Glutamatergic neuron (in vitro differentiated cells): ENCODE measurements at places on chromosomes 16 and 17. TPM values are rescaled to one million over a fixed set of nuclear protein-coding genes. Genes with fewer than 3 reads are reported as not detected.

UMOD gene
- total RNA-seq, result not detected

ATP2A3 gene
- total RNA-seq, result 97.8 TPM

NPIPB9 gene
- total RNA-seq, result 3.0 TPM

HASPIN gene
- 2.3 TPM for total RNA-seq

KRT14 gene
- not detected for total RNA-seq

CCDC144A gene
- total RNA-seq, result 1.2 TPM

CD19 gene
- total RNA-seq, result 0.27 TPM

INCA1 gene
- 0.44 TPM for total RNA-seq

MPP3 gene
- 22.9 TPM for total RNA-seq

EPN3 gene
- total RNA-seq, result 0.12 TPM

PDPR gene
- total RNA-seq, result 19.1 TPM

CHST4 gene
- total RNA-seq, result not detected

CHRNE gene
- total RNA-seq, result 0.69 TPM

TNP2 gene
- not detected for total RNA-seq

HS3ST4 gene
- 1.1 TPM for total RNA-seq

CCL18 gene
- total RNA-seq, result not detected

PRDM7 gene
- not detected for total RNA-seq

ANKRD40CL gene
- not detected for total RNA-seq

VASN gene
- total RNA-seq, result 4.1 TPM

ZFP3 gene
- 4.9 TPM for total RNA-seq

CD300LG gene
- total RNA-seq, result not detected

CES3 gene
- total RNA-seq, result 4.1 TPM

EPX gene
- total RNA-seq, result not detected

SBK1 gene
- total RNA-seq, result 117 TPM

MVP gene
- 82.7 TPM for total RNA-seq

XPO6 gene
- total RNA-seq, result 232 TPM

TBC1D3G gene
- total RNA-seq, result not detected

SMIM22 gene
- total RNA-seq, result not detected

C16orf96 gene
- total RNA-seq, result 0.83 TPM

LRRC37A3 gene
- 31.1 TPM for total RNA-seq

PRSS21 gene
- not detected for total RNA-seq

CNTNAP4 gene
- total RNA-seq, result 1.2 TPM

HLF gene
- total RNA-seq, result 0.32 TPM

GUCY2D gene
- total RNA-seq, result not detected

TBC1D3L gene
- total RNA-seq, result 76.4 TPM
